ENCODE measurements at places on chromosomes 6 and 20.

- no peak for DNase-seq
Measured at GRCh38 chr6:3383525-3383924, 73.3 kb downstream of the SLC22A23 start.

DNA sequence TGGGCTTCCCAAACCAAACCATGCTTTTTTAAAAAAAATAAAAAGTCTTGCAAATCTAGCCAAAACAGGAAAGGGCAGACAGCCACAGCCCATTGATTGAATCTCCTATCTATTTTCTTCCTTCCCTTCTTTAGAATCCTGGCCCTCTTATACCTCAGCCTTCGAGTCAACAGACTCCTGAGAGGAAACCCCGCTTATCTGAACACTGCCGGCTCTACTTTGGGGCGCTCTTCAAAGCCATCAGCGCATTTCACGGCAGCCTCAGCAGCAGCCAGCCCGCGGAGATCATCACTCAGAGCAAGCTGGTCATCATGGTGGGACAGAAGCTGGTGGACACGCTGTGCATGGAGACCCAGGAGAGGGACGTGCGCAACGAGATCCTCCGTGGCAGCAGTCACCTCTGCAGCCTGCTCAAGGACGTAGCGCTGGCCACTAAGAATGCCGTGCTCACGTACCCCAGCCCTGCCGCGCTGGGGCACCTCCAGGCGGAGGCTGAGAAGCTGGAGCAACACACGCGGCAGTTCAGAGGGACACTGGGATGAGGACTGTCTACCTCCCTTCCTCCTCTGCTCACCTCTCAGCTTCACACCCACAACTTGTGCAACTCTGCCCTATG, 10.1 kb upstream of the RTF2 start:
- no peak for DNase-seq

DNA sequence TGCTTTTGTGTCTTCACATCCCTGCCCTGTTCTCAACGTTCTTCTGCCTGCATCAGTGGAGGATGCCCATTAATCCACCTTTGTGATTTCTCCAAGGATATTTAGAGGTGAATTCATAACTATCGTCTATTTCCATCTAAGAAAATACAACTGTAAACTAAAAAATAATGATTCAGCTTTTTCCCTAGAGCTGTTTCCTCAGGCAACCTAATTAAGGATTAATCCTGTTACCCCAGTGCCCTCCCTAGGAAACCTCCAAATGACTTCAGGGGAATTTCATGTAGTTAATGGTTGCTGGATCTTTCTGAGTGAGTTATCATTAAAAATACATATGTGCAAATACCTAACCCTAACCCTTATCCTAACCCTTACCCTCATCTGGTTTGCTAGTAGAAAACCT, 14.6 kb upstream of the AFDN start:
- DNase-seq = no peak

GRCh38 chr6:4778086-4778485, 1.9 kb downstream of the CDYL start:
- DNase-seq = peak; percentile 13

DNA sequence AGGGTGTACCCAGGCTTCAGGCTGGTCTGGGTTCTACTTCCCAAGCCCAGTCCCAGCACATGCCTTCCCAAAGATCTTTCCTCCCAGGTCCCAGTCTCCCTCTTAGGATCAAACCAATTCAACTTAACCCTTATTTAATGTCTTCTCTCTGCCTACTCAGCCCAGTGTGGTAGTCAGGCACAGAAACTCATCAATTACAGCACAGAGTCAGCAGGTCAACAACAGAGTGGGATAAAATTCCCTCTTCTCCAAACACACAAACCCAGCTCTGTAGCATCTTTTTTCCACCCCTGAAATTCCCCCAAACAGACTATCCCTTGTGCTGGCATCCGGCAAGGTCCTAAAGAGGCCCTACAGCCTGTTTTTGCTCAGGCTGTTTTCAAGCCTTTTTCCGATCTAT, 47.3 kb upstream of the CDYL start:
- DNase-seq = no peak
